ENCODE measurements at places on chromosomes 2 and 18.

GRCh38 chr2:191246820-191247380 lies 1.7 kb downstream of the MYO1B start:
- no peak for DNase-seq

DNA sequence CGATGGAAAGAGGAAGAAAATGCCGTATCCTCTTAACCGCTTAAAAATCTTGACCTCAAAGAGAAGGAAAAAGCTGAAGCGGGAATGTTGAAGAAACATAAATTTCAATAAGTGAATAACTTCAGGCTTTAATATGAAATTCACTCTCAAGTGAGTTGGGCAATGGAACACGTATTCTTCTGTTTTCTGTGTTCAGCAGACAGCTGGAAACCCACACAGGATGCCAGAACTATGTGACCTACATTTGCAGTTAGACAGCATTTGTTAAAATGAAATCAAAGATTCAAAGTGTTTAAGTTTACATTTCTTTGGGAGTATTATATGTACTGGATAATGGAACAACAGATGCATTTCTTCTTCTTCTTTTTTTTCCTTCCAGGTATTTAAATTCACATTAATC lies 80.5 kb upstream of the SPATS2L start:
- no peak for DNase-seq

DNA sequence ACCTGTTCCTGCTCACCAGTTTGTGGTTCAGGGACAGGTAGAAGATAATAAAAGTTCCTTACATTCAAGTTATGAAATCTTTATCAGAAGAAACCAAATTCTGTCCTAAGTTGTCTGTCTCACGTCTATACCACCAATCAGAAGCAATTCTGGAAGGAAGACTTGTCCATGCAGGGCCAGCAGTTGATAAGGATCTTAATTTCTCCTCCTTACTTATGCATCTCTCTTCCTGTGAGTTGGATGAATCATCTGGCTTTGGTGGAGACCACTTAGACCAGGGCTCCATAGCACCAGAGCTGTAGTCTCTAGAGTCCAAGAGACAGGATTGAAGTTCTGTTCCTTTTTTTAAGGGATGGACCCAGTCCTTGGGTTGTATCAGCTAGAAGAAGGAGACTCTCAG lies 106.5 kb downstream of the APOB start:
- DNase-seq = no peak

DNA sequence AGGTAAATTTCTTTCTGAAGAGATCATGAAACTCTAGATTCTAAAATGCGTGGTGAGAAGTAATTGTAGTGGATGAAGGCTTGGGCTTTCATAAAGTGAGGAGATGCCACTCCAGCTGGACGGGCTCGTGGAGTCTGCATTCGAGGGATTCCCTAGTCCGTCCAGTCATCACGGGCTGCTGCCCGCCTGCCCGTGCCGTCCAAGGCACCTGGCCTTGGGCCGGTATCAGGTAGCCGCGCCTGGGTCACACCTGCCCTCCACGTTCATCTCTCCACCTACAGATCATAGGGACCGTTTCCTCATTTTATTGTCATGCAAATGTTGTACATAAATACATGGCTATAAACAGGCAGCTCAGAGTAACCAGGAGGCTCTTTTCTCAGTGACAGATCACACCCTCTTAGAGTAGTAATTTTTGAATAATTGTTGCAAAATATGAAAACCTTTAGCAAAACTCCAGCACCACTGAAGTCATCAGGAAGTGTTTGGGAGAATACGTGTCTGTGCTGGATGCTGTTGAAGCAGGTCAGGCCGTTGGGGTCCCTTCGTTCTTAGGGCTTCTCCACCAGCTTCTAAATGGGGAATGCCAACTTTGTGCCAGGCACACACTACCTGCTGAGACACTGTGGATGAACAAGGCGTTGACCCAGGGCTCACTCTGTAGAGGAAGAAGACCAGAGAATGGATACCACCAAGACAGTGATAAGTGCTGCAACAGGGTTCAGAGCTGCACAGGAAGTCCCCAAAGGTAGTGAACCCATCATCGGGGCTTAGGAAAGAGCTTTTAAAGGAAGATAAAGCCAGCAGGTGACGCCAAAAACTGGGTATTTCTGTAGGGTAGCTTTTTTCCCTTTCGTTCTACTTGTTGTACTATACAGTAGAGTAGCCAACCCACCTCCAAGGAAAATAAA lies 112.5 kb downstream of the FAM210A start:
- no peak for DNase-seq

GRCh38 chr2:219292616-219293015 lies 13.4 kb downstream of the DNAJB2 start:
- DNase-seq = no peak

DNA sequence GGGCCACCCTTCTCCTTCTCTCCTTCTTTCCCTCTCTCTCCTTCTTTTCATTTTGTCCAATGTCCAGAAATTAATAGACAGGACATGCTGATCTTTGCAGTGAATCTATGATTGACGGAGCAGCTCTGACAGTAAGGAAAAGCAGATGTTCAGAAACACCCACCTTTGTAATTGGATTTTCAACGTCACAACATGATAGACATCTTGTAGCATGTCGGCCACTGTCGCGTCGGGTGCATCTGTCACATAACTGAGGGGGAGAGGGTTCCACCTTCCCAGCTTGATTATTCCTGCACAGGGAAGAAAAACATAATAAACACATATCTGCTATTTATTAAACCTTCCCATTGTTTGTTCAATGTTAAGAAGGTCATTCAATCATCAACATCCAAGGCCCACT lies 76.2 kb downstream of the SATB2 start:
- DNase-seq = no peak

GRCh38 chr2:149191915-149192314 lies 138.5 kb upstream of the LYPD6 start:
- DNase-seq = no peak

GRCh38 chr2:113105047-113105785 lies 22.2 kb upstream of the IL1RN start:
- DNase-seq = no peak

DNA sequence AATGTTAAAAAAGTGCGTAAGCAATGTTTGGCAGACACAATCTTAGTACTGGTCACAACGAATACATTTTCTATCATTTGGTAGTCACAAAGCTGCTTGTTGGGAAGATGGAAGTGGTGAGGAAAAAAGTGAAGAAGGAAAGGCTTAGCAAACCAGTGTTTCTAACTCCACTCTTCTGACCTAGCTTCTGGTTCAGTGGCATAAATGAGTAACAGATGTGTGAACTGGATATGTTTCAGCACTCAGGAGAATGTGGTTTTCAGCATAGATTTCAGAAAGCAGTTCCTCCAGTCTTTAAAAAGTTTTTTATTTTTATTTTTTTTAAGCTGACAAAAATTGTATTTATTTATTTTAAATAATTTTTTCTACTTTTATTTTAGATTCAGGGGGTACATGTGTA lies 357.1 kb downstream of the CPS1 start:
- no peak for DNase-seq

Data from heart left ventricle (tissue), 16 donors.